ENCODE measurements at places on chromosomes 16 and 17.

- DNase-seq: no peak
Observed at GRCh38 chr16:83831456-83831987, 23.7 kb downstream of the HSBP1 start.

DNA sequence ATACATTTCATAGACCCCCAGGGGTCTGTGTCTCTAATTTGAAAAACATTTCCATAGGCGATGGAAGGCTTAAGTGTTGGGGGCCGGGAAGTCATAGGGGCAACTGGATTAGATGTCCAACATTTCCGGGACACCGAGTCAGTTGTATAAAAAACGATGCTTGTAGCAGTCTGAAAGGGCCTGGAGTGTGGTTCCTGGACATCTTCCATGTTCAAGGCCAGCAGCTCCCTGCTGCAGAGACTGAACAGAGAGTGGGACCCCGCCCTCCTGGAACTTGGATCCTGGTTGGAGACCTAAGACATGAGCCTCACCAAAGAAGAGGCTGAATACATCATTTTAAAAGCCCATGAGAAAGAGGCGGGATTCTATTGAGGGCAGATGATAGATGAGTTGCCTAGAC is 82.0 kb upstream of the ZNF423 start:
- no peak for DNase-seq

DNA sequence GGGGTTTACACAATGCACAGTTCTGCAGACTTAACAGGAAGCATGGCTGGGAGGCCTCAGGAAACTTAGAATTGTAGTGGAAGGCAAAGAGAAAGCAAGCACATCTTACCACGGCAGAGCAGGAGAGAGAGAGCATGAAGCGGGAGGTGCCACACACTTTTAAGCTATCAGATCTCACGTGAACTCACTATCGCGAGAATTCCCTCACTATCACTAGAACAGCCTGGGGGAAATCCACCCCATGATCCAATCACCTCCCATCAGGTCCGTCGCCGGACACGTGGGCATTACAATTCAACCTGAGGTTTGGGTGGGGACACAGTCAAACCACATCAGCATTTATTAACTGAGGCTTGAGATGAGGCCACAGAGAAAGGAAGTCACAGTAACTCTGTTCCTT is 326.7 kb downstream of the C16orf95 start:
- no peak for DNase-seq

DNA sequence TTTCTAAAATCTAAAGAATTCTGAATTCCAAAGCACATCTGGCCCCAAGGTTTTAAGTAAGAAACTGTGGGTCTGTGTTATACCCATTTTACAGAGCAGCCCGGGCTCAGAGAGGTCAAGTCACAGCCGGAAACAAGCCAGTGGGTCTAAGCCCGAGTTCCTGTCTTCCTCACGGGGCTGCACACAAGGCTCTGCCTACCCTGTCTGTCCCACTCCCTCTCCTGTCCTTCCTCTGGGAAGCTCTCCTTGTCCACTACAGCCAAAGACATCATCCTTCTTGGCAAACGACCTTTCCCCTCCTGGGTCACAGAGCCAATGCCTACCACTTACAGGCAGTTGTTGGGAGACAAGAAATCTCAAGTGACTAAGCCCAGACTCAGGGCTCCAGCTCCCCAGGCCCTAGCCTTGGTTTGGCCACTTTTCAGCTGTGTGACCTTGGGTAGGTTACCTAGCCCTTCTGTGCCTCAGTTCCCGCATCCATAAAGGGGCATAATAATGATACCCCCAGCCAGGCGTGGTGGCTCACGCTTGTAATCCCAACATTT is 55.6 kb upstream of the MAP3K14 start:
- peak; percentile 17 for DNase-seq

DNA sequence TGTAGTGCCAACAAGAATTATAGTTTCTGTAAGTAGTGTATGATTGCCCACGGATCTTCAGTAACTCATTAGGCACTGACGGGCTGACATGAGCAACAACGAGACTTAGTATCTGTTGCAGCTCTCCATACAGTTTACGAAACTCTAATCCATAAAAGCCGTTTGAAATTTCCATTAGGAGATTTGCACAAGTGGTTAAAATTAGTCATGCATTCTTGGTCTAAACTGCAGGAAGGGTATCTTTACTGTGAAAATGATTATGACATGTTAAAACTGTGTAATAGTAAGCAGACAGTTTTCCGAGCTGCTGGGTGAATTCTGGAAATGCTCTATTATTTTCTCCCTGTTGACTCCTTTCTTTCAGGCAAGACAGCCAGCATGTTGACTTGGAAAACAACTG is 605.0 kb downstream of the WWOX start:
- no peak for DNase-seq

All from lung microvascular endothelial cell (primary cell).